AG04450 (cell line): ENCODE measurements at places on chromosomes 3 and 15.

DNA sequence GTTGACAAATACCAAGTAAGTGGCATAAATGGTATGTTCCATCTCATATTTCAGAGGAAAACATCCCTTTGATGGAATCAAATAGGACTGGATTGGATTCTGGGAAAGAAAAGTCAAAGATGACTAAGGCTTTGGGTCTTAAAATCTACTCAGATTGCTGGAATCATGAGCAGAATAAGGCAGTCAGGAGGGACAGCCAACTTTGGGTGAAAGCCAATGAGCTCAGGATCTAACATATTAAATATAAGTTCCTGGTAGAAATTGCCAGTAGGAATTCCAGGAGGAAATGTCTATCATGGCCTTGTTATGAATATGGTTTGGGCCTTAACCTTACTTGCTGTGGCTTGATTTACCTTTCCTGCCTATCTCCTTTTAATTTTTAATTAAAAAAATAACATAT, 55.3 kb downstream of the ISL2 start:
- DNase-seq, result no peak

- peak; percentile 36 for DNase-seq
Observed at GRCh38 chr3:10758304-10759037, 57.6 kb upstream of the SLC6A11 start.

DNA sequence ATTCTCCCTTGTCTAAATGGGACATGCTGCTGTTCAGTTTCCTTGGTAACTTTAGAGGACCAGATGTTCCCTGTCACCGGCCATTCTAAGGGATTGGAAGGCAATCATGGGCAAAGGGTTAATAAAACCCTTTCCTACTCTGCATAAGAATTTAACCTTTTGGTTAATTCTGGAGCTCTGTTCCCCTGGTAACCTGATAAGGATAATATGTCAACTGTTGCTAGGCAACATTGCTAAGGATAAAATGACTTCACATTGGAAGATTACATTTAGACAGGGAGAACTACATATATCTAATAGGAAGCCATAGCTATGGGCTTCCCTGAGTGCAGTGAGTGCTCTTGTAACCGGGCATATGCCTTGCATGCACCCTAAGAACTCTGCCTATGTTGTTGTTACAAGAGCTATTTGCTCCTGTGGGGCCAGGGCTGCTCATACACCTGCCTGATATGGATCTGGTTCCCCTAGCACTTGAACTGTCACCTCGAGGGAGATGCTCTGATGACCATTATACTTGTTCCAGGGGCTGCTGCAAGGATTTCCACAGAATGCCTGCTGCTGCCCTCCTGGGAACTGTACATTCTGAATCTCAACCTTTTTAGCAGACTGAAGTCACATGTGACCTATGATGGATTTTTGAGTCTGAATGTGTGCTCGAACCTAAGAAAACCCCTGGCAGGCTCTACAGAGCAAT, 326.3 kb upstream of the PDZRN3 start:
- DNase-seq, result no peak

DNA sequence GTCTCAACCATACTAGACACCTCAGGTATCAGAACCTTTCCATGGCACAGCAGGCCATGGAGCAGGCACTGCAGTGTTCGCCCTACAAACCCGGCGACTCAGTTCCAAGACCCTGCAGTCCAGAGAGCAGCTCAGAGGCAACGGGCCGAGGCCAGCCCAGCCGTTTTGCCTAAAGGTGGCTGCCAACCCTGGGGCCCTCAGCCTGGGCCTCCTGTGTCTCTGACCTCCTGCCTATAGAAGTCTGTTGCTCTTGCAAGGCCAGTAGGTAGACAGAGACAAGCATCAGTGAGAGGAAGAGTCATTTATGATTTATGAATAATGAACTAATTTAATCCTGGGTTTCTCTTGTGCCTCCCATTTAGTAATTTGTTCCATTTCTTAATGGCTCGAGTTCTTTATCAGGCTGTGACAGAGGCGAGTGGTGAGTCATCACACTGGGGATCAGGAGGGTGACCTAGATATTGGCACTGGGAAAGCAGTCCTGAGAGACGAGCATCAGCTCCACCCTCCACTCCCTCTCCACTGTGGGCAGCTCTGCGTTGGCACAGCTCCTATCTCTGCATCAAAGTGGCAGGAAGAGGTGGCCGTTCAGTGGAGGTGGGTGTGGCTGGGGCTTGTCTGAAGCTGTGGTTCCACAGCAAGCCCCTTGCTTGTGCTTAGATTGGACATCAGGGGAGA, 79.8 kb downstream of the ABHD5 start:
- no peak for DNase-seq

GRCh38 chr3:44680921-44681455, 31.5 kb upstream of the ZNF502 start:
- DNase-seq, result no peak

DNA sequence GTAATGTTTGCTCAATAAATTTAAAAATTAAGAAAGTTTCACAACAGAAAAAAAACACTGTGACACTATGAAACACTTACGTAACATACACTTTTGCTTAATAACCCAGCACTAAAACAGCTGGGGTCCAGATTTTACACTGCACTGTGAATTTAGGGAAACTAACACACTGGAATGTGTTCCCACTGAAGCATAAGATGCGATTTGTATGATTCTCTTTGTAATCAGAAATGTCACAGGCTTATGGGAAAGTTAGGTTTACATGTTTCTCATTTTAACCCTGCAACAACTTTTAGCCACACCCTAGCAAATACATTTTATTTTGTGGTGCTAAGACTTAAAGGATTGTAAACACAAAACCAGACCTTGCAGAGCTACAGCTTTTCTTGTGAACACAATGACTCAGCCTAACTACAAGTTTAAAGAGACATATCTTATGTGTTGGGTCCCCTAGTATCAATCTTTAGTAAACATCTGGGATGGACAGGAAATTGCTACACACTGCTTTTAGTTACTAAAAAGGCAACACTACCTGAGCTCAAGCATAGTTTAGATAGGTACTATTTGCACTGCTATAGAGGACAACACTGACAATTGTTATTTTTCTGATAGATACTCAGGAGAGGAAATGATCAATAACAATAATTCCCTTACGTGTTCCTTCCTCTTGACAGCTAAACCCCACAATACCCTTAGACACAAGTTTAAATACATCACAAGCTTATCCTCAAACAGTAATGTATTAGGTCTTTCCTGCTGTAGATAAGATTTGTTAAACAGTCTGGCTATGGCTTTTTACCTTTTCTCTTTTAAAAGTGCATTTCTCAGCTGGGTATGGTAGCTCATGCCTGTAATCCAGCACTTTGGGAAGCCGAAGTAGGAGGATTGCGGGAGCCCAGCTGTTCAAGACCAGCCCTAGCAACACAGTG, 3.8 kb downstream of the PLD1 start:
- peak; percentile 76 for DNase-seq

- DNase-seq, result no peak
Observed at GRCh38 chr3:21054064-21054463, 696.9 kb downstream of the ZNF385D start.

DNA sequence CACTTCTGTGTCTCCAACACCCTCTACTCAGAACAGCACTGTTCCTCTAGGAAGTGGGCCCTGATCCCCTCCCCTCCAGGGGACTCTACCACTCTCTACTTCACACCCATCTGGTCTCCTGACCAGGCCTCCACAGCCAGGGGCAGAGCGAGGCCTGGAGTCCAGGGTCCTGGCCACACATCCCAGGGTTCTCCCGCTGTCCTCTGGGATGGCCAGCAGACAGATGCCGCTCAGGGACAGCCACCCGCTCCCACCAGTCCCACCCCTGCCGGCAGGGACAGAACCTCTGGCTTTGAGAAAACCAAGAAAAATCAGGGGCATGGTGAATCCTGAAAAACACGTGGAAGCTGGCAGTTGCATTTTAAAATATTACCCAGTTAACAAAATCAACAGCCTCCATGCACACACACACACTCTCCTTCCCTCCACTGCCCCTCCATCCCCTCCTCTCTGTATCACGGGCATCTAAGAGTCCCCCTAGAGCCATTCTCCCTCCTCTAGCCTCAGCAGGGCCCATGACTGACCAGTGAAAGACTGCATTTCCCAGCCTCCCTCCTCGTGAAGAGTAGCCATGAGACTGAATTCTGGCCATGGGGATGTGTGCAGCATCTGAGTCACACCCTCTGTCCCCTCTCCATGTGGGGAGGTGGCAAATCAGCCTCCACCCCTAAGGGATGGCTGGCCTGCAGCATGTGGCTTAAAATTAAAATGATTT, 32.1 kb upstream of the IQSEC1 start:
- no peak for DNase-seq

DNA sequence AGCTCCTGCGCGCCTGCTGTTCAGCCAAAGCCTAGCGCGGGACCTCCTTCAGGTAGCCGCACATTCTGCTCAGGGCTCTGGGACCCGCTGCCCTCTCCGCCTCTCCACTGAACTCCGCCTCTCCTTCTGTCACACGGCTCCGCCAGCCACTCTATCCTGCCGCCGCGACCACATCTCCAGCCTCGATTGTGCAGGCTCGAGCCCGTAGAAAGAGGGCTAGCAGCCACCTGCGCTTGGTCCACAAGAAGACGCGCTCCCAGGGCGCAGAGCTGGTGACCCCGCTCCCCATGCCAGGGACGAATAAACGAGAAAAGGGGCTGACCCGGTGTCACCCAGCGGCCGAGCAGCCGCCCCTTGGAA, 1.1 kb upstream of the VIPR1 start:
- no peak for DNase-seq

DNA sequence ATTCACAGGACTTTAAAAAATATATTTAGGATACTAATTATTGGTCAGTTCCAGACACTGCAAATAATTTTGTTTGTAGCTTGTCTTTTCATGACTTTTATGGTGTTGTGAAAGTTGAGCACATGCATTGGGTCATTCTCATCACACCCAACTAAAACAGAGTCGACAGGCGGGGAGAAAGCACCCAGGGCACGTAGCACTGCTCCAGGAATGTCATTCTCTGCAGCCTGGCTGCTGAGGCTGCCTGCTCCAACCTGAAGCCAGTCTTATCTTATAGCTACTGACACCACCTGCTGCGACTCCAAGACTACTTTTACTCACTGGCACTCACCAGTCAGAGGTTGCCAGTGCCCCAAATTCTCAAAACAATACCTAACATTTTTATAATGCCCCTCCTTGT, 56.9 kb downstream of the ACAD9 start:
- no peak for DNase-seq

- no peak for DNase-seq
Observed at GRCh38 chr3:158110658-158111018, 749 bp downstream of the RSRC1 start.

- DNase-seq, result no peak
Observed at GRCh38 chr3:134466331-134466730, 19.5 kb downstream of the ANAPC13 start.

DNA sequence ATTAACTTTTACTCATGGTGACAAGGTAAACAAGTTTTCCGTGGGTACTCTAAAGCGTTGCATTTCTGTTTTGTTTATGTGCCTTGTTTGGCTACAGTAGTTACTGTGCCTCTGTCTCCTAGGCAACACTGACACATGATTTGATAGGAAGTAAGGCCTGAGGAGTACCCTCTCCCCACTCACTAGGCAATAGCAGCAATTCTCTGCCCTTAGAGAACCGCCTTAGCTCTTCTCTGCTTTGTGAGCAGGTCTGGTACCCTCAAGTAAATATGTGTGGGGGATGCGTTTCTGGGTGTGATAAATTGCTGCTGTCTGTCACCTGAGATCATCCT, at the start of gene IL5RA:
Gene IL5RA (minus strand): TSS at position 76 of the 332 bp plus-strand sequence. CDS start 5,390 bp downstream, outside the sequence.
- no peak for DNase-seq

DNA sequence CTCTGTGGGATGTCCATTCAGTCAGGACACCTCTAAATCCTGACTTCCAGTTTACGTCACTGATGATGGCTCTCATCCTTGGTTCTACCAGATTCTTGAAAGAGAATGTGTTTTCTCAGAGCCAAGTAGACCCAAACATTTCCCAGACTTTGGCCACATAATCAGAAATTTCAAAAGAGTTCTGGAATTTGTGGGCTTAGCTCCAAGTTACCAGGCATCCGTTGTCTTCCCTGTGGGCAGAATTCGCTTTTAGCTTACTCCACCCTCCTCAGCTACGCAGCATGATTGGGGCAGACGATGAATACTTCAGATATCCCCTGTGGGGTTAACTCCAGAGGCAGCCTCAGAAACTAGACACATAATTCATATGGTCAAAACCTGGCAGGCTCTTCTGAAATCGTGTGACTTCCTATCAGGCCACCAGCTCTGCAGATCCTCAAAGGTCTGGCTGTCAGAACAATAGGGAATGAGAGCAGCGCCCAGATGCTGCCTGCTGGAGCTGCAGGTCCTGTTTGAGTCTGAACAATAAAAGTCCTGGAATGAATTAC, 30.6 kb downstream of the CRTC3 start:
- peak; percentile 83 for DNase-seq

- DNase-seq, result peak; percentile 3
Observed at GRCh38 chr3:72517921-72518424, 330.3 kb downstream of the SHQ1 start.

DNA sequence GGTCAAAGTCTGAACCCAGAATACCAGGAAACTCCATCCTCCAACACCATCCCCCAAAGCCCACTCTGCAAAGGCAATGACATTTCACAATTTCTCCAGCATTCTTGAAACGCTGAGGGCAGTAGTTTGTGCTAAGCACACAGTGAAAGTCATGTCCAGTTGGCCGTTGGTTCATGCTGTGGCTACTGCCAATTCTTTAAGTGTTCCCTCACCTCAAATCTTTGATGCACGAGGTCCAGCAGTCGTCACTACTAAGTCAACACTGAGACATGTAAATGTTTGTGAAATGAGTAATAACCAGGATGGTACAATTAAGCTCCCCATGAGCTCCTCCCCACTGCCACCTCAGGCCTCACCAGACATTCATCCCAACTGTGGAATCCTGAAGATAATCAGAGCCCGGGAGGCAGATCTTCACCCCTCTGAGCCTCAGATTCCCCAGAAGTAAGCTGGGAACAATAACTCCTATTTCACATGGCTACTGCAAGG, 7.0 kb downstream of the SUCLG2 start:
- DNase-seq, result peak; percentile 91

GRCh38 chr15:65642594-65642993, 20.9 kb downstream of the SLC24A1 start:
- DNase-seq, result no peak

GRCh38 chr3:59267021-59267420, 217.2 kb upstream of the CFAP20DC start:
- no peak for DNase-seq

DNA sequence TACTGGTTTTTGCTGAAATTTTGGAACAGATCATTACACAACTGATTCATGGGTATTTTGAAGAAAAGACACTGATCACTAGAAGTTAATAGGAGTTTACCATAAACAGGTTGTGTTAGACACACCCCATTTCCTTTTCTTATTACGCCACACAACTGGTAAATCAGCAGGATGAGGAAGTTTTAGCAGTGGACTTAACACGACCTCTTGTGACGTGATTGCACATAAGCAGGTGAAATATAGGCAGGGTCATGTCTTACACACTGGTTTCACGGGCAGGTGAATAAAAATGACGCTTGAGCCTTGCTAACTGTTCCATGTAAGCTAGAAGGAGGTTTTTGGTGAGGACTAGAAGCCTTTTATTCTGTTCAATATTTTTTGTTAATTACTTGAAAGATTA, 27.1 kb upstream of the TPRG1 start:
- no peak for DNase-seq

- DNase-seq, result no peak
Observed at GRCh38 chr3:126202680-126203079, 22.3 kb upstream of the ALDH1L1 start.
